Activated CD8-positive, alpha-beta memory T cell treated with anti-CD3 and anti-CD28 coated beads for 4 hours (primary cell): ENCODE measurements at places on chromosomes 1 and 21.

GRCh38 chr1:155871390-155871789, 12.0 kb downstream of the SYT11 start:
- no peak for DNase-seq

DNA sequence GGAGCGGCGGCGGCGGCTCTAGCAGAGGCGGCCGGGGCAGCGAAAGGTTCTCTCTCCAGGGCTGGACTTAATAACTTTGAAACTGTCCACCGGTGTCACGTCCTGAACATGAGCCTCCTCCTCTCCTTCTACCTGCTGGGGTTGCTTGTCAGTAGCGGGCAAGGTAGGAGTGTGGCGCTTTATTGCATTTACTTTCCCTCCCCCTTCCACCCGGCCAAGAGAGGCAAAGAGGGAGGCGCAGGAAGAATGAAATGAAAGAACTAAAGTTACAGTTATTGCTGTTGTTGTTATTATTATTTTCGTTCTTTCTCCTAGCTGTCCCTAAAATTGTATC, 214 bp downstream of the NCAM2 start:
- DNase-seq, result no peak

DNA sequence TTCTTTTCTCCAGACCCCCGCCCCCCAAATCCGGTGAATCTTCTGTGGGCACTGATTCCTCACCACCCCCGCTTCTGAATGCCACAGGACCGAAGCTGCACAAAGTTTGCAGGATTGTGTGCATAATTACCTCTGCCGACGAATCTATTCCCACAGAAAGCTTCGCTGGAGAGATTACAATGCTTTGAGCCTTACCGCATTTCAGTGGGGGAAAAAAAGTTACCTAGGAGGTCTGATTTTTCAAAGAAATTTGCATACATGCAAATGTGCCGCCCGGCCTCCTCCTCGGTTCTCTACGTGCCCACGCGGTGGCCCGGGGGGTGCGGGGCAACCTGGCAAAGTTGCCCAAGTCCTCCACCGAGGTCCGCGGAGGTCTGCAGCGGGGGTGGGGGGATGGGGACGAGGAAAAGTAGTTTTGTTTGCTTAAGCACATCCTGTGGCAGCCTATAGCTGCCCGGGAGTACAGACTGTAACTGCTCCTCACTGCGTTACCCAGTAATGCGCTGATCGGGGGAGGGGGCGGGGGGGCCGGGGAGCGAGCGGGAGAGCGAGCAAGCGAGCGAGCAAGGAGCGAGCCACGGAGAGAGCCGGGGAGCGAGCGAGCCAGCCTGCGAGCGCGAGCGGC, 563 bp upstream of the NFIA start:
- DNase-seq, result peak; percentile 30

GRCh38 chr1:180131510-180131909, 23.2 kb upstream of the QSOX1 start:
- no peak for DNase-seq

GRCh38 chr1:6935361-6935883, 150.2 kb downstream of the CAMTA1 start:
- no peak for DNase-seq

GRCh38 chr1:218660678-218661053, 315.5 kb downstream of the TGFB2 start:
- no peak for DNase-seq

DNA sequence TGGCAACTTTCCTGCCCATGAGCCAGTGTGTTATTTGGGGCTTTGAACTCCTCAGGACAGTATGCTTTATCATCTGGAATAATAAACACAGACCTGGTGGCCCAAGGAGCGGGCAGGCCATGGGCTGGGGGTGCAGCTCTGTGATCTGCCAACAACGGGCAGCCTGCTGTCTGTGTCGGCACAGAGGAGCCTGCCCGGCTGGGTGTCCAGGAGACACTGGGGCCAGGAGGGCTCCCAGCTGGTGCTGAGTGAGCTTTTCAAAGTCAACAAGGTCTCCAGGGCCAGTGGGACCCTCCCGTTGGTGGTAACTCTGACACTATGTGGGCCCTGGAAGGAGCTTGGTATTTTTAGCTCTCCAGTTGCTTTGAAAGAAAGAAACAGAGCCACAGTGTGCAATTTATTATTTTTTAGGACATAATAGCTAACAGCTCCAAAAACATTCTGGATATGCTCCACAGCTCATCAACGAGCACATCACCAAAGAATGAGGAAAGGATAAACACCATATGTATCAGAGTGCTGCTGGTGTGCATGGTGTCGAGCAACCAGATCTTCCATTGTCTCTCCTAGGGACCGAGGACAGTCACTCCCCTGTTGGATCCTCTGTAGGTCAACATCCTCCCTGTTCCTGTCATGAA, 488.7 kb upstream of the USP24 start:
- no peak for DNase-seq

DNA sequence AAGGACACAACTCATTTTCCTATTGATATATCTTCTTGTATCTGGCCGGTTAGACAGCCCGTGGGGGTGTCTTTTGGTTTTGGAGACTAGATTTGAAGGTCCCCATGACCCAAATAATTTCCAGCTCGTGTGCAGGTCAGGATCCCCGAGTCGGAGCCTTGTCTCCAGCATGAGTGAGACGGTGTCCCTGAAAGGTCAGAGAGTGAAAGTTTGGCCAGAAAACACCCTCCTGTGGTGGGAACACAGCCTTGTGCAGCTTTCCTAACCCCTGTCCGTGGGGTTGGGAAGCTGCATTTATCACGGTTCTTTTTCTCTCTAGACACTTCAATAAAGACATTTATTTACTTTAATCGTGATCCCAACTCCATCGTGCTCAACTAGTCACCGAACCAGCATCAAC, 17.6 kb downstream of the COQ8A start:
- no peak for DNase-seq

DNA sequence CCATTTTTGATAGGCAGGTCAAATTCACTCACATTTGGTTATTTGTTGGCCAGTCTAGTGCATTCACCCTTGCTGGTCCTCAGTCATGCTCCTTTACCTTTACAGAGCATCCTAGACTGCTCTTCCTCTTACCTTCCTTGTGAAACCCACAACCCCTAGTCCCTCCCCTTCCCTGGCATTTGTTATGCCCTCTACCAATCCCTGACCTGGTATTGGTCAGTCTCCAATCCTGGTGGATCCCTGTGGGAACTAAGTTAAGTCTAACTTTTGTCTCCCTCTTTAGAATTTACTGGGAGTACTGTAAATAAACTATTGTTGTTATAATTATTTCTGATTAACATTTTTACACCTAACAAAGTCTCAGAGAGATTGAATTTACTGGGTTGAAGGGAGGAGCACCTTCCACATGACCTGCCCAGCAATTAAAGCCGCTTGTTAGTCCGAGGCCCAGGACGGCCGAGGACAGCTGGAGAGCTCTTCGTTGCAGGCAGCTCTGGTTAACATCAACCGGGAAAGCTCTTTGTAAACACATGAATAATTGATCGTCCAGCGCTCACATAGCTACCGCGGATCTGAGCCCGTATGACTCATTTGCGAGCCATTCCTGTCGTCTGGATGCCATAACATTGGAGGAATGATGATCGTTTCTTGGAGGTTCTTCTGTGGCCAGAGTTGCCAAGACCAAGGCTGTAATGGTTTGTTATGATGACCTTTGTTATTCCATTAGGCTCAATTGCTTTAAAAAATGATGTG, 31.9 kb downstream of the MTARC1 start:
- DNase-seq, result no peak

GRCh38 chr1:162135271-162135775, 65.8 kb downstream of the NOS1AP start:
- DNase-seq, result no peak
